Activated CD8-positive, alpha-beta memory T cell treated with anti-CD3 and anti-CD28 coated beads, Interleukin-2, amount 10 ng/mL, durations not matched to agents 7 days and 5 days (primary cell): ENCODE measurements at places on chromosomes 1 and 21.

DNA sequence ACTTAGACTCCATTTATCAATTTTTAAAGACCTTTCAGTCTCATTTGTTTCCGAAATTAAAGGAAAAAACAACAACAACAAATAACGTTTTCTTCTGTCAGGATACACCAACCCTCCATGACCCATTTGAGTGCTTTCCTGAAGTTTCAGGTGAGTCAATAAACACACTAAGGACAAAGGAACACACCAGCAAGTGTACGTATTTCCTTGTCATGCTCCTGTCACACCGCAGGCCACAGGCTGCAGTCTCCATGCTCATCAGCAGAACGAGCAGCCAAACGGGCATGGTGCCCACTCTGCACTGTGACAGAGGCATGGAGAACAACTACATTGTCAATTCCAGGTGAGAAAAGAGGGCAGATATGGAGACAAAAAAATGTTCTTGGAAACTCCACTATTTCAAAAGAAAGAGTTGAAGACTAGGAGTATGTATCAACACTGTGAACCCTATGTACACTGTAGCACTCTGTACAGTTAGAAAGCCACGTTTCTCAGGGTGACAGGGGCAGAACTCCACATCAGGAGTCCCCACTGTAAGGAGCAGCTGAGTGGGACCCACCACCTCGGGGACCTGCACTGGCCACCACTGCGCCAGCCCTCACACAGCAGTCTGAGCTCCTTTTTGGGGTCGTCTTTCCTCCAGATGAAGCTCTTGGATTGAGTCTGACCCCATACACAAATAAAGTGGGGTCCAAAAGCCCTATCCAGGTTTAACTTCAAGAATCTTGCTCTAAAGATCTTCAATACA lies 2.6 kb downstream of the PTTG1IP start:
- peaks cover 68% of the 10 kb centered on the region for H3K4me1 ChIP-seq
- H3K27ac ChIP-seq: peak overlapping the region; percentile 1
- H3K36me3 ChIP-seq: peaks cover 11% of the 10 kb centered on the region
- H3K4me3 ChIP-seq: peak overlapping the region; percentile 7
- no peaks in the 10 kb centered on the region for H3K27me3 ChIP-seq

DNA sequence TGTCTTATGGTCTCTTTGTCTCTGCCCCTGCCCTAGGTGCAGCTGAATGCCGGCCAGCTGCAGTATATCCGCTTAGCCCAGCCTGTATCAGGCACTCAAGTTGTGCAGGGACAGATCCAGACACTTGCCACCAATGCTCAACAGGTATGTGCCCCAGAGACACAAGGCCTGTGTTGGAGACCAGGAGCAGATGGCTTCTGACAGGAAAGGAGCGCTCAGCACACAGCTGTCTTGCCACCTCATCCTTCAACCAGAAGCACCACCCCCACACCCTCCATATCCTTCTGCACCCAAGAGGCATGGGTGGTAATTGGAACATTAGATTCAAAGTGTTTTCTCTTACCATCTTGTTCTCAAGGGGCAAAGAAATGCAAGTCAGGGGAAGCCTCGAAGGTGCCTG lies 17.0 kb upstream of the KCNQ4 start:
- no peak overlapping the region for H3K4me3 ChIP-seq
- peak overlapping the region; percentile 16 for H3K27ac ChIP-seq
- peaks cover 50% of the 10 kb centered on the region for H3K36me3 ChIP-seq
- DNase-seq: no peak
- peaks cover 50% of the 10 kb centered on the region for H3K4me1 ChIP-seq

DNA sequence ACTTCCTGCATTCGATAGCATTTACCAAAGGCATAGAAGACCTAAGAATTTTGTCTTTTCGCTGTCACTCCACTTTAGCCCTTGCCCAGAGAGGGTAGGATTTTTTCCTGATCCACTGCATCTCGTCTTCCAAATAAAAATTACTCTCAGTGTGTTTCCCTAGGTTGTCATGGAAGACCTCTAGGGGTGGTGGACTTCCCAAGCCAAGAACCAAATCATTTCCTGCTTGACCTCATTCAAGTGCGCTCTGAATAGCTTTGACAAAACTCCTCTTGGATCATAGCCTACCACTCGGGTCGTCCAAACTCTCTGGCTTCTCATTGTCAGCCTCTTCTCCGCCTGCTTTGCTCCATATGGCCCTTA lies 431 bp upstream of the C1orf52 start:
- H3K4me1 ChIP-seq: peaks cover 30% of the 10 kb centered on the region
- no peak for DNase-seq
- H3K4me3 ChIP-seq: peak overlapping the region; percentile 96
- peak overlapping the region; percentile 55 for H3K27ac ChIP-seq
- no peaks in the 10 kb centered on the region for H3K27me3 ChIP-seq
- H3K36me3 ChIP-seq: peaks cover 44% of the 10 kb centered on the region

- no peaks in the 10 kb centered on the region for H3K36me3 ChIP-seq
- no peak overlapping the region for H3K27ac ChIP-seq
- H3K27me3 ChIP-seq: peaks cover 40% of the 10 kb centered on the region
- DNase-seq: no peak
- peaks cover 19% of the 10 kb centered on the region for H3K4me1 ChIP-seq
These were observed 16.8 kb upstream of the STMN1 start for GRCh38 chr1:25922971-25923552.

DNA sequence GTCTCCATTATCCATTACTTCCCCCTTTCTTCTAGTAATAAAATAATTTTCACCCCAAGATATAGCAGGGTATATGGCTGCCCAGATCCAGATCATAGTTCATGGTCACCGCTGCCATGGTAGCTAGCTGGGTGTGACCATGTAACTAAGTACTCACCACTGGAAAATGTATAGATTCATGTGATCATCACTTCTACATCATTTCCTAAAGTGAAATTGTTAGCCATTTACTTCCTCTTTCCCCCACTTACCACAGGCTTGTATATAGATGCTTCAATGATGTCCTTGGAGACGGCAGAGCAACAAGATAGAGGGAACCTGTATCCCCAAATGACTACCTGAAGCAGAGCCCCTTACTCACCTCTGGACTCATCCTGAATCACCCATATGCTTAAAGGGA lies 22.7 kb upstream of the EYA3 start:
- peaks cover 31% of the 10 kb centered on the region for H3K27me3 ChIP-seq
- H3K36me3 ChIP-seq: peaks cover 4% of the 10 kb centered on the region
- DNase-seq: no peak
- no peak overlapping the region for H3K4me3 ChIP-seq
- peaks cover 31% of the 10 kb centered on the region for H3K4me1 ChIP-seq
- H3K27ac ChIP-seq: no peak overlapping the region

- peaks cover 4% of the 10 kb centered on the region for H3K4me1 ChIP-seq
- H3K36me3 ChIP-seq: peaks cover 35% of the 10 kb centered on the region
- no peaks in the 10 kb centered on the region for H3K27me3 ChIP-seq
These were observed 7.0 kb downstream of the KCNAB2 start for GRCh38 chr1:6052543-6053205.

DNA sequence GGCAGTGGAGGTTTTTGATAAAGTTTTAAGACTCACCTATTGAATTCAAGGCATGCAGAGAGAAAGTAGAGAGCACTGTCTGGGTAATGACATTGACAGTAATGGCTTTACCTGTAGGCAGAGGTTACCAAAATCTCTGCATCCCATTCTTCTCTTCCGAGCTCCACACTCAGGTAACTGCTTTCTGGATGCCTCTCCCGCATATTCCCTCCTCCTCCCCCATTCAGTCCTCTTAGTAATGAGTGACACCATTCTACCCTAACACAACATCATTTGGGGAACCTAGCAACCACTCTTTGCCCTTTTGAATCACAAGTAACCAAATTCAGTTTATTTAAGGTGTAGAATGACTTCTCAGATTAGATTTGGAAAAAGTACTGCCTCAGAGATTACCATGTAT lies 56.5 kb downstream of the DYRK1A start:
- no peaks in the 10 kb centered on the region for H3K27me3 ChIP-seq
- peaks cover 21% of the 10 kb centered on the region for H3K4me1 ChIP-seq
- H3K4me3 ChIP-seq: no peak overlapping the region
- DNase-seq: no peak
- H3K27ac ChIP-seq: no peak overlapping the region

GRCh38 chr1:4048076-4048475 lies 148.0 kb upstream of the C1orf174 start:
- H3K27me3 ChIP-seq: peaks cover 2% of the 10 kb centered on the region
- no peaks in the 10 kb centered on the region for H3K36me3 ChIP-seq
- DNase-seq: no peak
- H3K4me3 ChIP-seq: no peak overlapping the region

DNA sequence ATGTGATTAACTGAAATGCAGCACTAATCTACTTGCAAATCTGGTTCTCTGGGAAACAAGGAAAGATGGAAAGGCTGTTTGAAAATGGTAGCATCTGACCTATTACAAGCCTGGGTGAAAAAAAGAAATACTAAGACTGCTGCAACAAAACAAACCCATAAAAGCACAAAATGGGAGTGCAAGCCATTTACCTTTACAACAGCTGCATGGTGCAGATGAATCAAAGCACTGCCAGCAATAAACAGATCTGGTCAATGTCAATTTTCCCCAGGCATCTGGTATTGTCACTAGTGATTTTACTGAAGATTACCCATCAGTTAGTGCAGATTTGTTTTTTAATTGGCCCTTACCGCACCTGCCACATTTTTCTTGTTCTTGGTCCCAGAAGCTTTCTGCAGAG lies 1341.7 kb downstream of the PLA2G4A start:
- H3K4me1 ChIP-seq: no peaks in the 10 kb centered on the region
- no peaks in the 10 kb centered on the region for H3K36me3 ChIP-seq
- H3K4me3 ChIP-seq: no peak overlapping the region

- no peak overlapping the region for H3K27ac ChIP-seq
- H3K4me3 ChIP-seq: no peak overlapping the region
- H3K27me3 ChIP-seq: no peaks in the 10 kb centered on the region
These were observed 534.5 kb downstream of the USP25 start for GRCh38 chr21:16264319-16264718.

DNA sequence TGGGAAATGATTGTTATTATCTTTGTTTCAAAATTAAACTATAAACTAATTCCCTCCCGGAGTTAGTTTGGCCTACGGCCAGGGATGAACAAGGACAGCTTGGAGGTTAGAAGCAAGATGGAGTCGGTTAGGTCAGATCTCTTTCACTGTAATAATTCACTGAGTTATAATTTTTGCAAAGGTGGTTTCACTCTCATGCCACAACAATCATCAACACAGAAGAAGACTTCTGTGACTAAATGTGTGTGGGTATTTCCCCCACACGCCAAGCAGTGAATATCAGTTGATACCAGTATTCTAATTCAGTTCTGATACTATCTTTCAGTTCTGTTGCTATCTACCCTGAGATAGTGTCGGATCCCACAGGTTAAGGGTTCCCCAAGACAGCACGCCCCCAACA lies 215.1 kb downstream of the S1PR1 start:
- no peak overlapping the region for H3K4me3 ChIP-seq
- no peak for DNase-seq
- H3K27me3 ChIP-seq: peaks cover 7% of the 10 kb centered on the region
- H3K27ac ChIP-seq: no peak overlapping the region
- H3K36me3 ChIP-seq: no peaks in the 10 kb centered on the region

- no peaks in the 10 kb centered on the region for H3K36me3 ChIP-seq
- H3K27ac ChIP-seq: no peak overlapping the region
- H3K27me3 ChIP-seq: no peaks in the 10 kb centered on the region
- no peaks in the 10 kb centered on the region for H3K4me1 ChIP-seq
These were observed 132.1 kb downstream of the PLA2G4A start for GRCh38 chr1:186960861-186961260.

GRCh38 chr1:151213560-151213959 lies 15.2 kb downstream of the PIP5K1A start:
- peaks cover 34% of the 10 kb centered on the region for H3K4me1 ChIP-seq
- H3K27me3 ChIP-seq: no peaks in the 10 kb centered on the region
- no peak for DNase-seq
- no peak overlapping the region for H3K4me3 ChIP-seq
- H3K27ac ChIP-seq: no peak overlapping the region

- no peaks in the 10 kb centered on the region for H3K36me3 ChIP-seq
- peaks cover 4% of the 10 kb centered on the region for H3K4me1 ChIP-seq
- H3K4me3 ChIP-seq: no peak overlapping the region
- peaks cover 52% of the 10 kb centered on the region for H3K27me3 ChIP-seq
- no peak overlapping the region for H3K27ac ChIP-seq
- DNase-seq: no peak
These were observed 5.2 kb upstream of the FAM89A start for GRCh38 chr1:231045286-231045685.

GRCh38 chr1:157584503-157584902 lies 13.4 kb downstream of the FCRL4 start:
- no peak overlapping the region for H3K4me3 ChIP-seq
- peaks cover 13% of the 10 kb centered on the region for H3K27me3 ChIP-seq
- DNase-seq: no peak
- H3K4me1 ChIP-seq: no peaks in the 10 kb centered on the region

DNA sequence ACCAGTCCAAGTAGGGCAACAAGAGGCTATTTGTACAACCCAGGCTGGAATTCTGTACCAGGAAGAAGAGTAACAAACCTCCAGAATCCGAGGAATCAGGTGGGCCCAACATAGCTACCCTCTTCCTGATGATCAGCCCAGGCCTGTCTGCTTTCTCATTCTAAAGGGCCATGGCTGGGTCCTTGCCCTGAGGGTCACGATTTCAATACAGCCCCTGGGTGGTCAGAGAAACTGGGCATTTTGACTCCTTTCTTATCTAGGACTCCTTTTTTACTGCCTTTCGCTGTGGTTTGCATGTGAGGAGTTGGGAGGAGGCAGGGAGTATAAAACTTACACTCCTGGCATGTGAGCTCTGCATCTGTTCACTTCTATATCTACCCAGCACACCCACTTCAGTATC lies 164.9 kb upstream of the COA6 start:
- no peak overlapping the region for H3K27ac ChIP-seq
- H3K36me3 ChIP-seq: peaks cover 10% of the 10 kb centered on the region
- no peak for DNase-seq
- peaks cover 15% of the 10 kb centered on the region for H3K27me3 ChIP-seq
- H3K4me1 ChIP-seq: peaks cover 6% of the 10 kb centered on the region

GRCh38 chr1:97351846-97352245 lies 569.0 kb downstream of the DPYD start:
- H3K27ac ChIP-seq: no peak overlapping the region
- peaks cover 3% of the 10 kb centered on the region for H3K4me1 ChIP-seq
- H3K4me3 ChIP-seq: no peak overlapping the region
- H3K36me3 ChIP-seq: no peaks in the 10 kb centered on the region
- H3K27me3 ChIP-seq: no peaks in the 10 kb centered on the region

DNA sequence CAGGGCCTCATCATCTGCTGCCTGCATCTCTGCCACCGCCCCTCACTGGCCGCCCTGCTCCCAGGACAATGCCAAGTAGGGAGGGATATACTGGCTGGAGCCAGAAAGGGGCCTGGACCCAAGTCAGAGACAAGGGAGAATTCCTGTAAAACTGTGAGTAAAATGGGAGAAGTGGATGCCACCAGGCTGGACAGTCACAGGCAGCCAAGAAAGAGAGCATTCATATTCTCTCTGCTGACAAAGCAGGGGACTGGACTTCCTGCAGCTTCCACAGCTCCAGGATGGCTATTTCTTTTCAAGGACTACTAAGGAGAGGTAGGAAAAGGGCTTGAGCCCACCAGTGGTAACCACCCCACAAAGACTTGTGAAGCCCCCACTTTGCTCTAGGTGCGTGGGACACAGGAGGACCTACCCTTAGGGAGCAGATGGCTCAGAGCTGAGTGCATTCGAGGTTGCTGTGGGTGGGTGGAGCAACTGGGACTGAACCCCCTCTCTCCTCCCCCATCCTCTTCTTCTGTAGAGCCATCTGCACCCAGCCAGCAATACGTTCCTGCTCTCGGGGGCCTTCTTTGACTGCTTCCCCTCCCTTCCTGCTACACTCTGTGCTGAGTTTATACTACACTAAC lies 57.5 kb downstream of the GLIS1 start:
- peaks cover 29% of the 10 kb centered on the region for H3K27me3 ChIP-seq
- no peak overlapping the region for H3K27ac ChIP-seq
- H3K4me3 ChIP-seq: no peak overlapping the region
- H3K36me3 ChIP-seq: no peaks in the 10 kb centered on the region
- peaks cover 5% of the 10 kb centered on the region for H3K4me1 ChIP-seq
- no peak for DNase-seq
